ENCODE measurements at places on chromosomes 2 and 18.

DNA sequence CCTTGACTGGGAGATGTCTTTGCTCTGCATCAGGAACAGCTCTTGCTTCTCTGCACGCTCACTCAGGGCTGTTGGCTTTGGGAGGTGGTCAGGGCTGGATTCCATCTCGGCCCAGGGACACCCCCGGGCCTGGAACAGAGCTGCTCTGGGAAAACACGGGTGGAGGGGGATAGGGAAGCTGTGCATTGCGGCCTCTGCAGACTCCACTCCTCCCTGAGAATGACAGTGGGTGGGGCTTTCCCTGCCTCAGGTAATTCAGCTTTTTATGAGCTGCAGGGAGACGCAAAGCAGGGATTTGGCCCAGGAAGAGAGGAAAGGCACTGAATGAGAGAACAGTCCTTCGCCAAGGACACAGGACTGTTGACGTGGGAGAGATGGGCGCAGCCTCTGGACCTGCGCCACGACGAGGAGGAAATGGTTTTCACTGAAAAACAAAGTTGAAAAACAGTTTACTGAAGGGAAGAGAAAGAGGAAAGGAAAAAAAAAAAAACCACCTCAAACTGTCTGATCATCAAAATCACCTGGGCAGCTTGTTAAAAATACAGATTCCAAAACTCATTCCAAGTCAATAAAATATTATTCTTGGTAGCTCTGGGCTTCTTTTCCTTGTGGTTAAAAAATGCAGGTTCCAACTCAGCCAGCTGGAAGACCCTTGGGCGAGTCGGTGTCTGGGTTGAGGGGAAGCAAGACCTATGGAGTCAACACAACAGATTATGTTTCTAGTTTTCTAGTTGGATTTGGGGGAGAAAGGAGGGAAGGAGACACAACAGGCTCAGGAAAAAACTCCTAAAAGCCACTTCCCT lies 194.0 kb downstream of the ZFP36L2 start:
- no peak for DNase-seq

DNA sequence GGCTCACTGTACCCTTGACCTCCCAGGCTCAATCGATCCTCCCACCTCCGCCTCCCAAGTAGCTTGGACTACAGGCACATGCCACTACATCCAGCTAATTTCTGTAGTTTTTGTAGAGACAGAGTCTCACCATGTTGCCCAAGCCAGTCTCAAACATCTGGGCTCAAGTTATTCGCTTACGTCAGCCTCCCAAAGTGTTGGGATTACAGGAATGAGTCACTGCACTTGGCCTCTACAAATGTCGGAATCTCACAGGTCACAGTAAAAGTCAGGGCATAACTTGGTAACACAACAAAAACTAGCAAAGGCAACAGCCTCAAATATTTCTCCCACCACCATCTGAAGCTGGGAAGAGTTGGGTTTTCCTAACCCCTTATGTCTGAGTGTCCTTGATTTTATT lies 25.3 kb downstream of the SCG2 start:
- DNase-seq, result no peak

DNA sequence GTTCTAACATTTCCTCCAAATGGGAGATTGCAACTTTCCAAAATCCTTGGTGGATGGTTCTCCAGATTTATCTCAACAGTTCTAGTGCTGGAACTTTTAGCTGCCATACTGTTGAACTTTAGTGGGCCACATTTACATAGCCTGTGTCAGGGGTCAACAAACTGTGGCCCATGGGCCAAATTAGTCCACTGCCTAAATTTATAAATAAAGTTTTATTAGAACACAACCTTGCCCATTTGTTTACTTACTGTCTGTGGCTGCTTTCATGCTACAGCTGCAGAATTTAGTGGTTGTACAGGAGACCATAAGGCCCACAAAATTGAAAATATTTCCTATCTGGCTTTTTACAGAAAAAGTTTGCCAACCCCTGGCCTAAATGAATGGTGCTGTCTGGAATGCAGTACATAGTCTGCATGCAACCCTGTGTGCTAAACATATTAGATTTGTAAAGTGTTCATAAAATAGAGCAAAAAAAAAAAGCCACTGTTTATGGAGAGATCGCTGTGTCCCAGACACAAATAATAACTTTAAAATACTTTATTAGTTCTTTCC lies 30.3 kb downstream of the MGAT5 start:
- DNase-seq, result no peak

DNA sequence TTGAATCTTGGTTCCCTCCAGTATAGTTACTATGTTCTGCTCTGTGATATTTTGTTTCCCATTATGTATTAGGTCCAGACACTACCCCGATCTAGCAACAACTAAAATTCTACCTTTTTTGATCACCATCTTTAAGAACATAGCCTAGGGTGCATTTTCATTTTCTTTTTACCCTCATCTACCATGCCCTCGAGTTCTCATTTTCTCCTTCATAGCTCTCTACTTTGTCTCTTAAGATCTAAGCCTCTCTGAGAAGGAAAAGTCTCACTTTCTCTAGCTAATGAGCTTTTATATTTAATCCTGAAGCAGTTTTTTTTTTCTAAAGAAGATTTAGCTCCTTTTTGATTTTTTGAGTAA lies 1089.4 kb upstream of the SLC39A10 start:
- DNase-seq, result no peak

All from kidney capillary endothelial cell (primary cell).